ENCODE measurements at places on chromosomes 2 and 18.

- no peak for DNase-seq
Measured at GRCh38 chr18:57475408-57475807, 40.2 kb downstream of the ONECUT2 start.

GRCh38 chr2:169009865-169010579, 21.1 kb downstream of the ABCB11 start:
- DNase-seq = no peak

DNA sequence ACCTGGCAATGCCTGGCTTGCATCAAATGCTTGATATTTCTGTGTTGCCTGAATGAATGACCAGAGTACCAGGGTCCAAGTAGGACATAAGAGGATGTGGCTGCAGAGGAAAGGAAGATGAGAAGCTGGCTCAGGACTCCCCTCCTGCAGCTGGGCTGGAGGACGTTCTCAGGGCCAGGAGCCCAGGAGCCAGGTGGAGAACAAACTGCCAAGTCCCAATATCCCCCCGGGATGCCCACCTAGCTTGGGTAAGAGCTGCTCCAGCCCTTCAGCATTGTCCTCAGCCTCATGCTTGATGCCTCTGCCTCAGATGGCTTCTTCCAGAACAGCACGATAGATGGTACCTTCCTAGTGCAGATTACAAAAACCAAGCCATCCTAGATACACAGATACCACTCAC, 8.6 kb upstream of the ATP6V1B1 start:
- DNase-seq = no peak

DNA sequence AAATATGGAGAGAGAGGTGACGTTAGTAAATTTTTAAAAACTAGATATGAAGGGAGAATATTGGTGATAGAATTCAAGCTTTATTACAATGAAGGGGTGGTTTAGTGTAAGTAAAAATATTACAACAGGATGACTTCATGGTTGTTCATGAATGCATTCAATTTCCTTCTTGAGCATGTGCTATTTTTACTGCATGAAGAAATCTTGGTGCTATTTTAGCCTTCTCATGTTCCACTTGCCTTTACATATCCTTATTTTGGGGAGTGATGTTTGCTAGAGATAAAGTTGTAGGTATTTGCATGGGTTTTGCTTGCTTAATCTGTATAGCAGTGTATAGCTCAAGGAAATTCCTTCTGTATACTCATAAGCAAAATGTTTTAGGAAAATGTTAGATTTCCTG, 195.0 kb upstream of the MMADHC start:
- no peak for DNase-seq

GRCh38 chr2:180519276-180519675, 461.1 kb upstream of the UBE2E3 start:
- no peak for DNase-seq

All from activated CD8-positive, alpha-beta memory T cell treated with anti-CD3 and anti-CD28 coated beads for 1 hour (primary cell).